ENCODE measurements at places on chromosomes 1 and 21.
A peak's percentile ranks its signal among the peaks of the same experiment; 100 is the strongest.

DNA sequence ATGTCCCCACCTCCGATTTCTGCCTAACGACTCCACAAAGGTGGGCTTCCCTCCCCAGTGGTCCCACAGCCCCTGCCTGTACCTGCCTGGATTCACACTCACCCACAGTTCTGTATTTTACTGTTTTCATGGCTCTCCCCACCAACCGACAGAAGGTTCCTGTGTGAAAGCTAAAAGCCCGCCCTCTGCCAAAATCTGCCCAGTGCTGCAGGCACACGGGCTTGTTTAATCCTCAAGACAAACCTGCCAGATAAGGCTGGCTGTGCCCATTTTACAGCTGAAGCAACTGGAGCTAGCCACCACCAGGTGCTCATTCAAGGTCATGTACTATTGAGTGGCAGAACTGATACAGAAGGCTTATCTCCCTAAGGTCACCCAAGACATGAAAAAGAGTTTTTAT, 114.5 kb downstream of the HIVEP3 start:
- DNase-seq: no peak

DNA sequence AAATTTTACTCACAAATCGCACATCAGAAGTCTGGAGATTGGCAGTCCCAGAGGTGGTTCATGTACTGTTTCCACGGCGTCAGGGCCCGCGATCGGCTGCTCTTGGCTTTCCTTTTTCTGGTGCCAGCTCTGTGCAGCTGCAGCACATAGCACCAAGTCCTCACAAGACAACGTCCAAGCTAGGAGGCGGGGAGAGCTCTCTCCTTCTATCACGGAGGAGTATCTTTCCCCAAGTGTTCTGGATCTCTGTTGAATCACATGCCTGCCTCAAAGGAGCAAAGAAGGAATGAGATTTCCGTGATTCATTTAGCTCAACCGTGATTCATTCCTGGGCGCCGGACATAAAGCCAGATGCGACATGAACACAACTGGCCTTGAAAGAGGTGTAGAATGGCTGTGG, 25.5 kb downstream of the MT1HL1 start:
- DNase-seq: no peak

DNA sequence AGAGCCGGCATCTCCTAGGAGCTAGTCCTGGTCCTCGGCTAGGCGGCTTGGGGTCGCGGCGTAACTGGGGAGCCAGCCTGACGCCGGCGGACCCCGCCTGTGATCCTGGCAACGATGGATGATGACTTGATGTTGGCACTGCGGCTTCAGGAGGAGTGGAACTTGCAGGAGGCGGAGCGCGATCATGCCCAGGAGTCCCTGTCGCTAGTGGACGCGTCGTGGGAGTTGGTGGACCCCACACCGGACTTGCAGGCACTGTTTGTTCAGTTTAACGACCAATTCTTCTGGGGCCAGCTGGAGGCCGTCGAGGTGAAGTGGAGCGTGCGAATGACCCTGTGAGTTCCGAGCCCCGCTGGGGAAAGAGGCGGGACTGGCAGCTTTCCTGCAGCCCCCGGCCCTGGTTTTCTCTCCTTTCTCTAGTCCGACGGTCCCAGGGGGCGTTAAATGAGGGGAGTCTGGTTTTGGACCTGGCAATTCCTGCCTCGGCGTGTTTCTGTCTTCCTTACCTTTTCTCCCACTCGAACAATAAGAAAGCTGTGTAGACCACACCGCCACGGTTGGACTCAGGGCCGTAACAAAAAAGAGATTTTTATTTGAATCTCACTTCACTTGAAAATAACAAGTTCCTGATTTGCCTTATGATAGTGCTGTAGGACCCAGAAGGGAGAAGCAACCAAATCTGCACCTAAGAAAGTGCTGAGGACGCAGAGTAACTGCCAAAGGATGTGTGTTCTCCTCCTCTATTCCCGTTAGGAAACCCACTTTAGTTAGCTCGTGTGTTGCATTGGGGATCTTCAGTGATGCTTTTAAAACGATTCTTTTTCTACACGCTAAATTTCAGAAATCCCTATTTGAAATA, at the start of gene SPRTN:
Gene SPRTN (plus strand): TSS at position 24 of the 859 bp plus-strand sequence. CDS start 91 bp downstream, at position 115.
- no peak for DNase-seq

GRCh38 chr1:76237211-76237610, 162.7 kb downstream of the ST6GALNAC3 start:
- no peak for DNase-seq

DNA sequence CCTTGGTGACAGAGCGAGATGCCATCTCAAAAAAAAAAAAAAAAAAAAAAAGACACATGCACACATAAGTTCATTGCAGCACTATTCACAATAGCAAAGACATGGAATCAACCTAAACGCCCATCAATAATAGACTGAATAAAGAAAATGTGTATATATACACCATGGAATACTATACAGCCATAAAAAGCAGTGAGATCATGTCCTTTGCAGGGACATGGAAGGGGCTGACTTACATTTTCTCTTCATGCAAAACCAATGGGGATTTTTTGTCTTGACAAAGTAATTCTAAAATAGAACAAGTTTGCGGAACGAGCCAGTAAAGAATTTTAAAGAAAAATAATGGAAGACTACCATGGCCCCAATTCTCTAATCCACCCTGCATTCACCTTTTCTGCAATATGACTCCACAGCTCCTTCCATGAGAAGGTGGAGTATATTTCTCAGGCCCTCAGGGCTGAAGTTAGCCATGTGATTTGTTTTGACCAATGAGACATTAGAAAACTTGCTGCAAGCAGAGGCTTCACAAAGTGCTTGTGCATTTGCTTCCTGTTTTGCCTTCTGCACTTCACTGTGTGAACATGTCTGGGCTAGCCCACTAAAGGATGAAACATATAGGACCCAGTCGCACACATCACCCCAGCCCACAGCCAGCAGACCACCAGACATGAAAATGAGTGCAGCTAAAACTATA, 78.8 kb upstream of the NR5A2 start:
- no peak for DNase-seq

DNA sequence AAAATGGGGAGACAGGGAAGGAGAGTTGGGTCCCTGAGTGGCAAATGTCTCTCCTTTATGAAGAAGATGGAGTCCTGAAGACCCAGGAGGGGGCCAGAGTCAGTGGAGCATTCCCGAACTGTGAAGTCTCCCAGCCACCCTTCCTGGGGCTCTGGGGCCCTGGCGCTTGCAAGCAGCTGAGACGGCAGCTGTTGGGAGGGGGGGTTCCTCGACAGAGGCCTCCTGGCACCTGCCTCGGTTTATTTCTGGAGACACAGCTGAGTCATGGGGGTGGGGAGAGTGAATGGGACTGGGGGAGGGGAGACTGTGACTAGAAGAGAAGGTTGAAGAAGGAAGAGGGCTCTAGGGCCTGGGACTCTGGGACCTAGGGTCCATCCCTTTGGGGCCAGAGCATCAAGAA, 14.0 kb downstream of the NES start:
- no peak for DNase-seq

GRCh38 chr1:175472464-175472863, 270.9 kb downstream of the TNR start:
- DNase-seq: no peak

DNA sequence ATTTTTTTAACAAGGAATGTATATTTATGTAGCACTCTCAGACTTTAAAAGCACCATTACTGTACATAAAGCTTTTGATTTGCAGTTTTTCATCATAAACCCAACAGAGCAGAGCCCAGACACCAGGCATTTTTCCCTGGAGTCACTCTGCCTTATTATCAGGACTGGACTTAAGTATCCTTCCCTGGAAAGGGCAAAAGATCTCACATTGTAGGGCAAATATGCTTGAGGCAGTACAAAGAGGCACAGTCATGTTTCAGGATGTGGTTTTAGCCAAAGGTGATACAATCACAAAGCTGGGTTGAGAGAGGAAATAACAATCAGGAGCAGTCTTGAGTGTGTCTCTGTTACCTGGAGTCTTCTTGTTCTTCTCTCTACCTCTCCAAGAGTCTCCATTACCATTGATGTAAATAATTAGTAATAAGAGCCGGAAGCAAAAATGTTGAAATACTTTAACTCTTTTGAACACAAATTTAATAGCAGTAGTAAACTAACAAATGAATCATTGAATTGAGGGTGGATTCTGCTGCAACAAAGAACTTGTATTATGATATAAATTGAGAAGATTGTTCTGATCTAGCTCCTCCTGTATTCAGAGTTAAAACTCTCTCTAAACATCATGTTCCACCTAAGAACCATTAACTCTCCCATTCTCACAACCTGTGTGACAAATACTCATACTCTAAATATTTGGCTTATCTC, 160.5 kb downstream of the LTN1 start:
- DNase-seq: no peak

- no peak for DNase-seq
Observed at GRCh38 chr1:87450615-87451209, 122.0 kb downstream of the LMO4 start.

DNA sequence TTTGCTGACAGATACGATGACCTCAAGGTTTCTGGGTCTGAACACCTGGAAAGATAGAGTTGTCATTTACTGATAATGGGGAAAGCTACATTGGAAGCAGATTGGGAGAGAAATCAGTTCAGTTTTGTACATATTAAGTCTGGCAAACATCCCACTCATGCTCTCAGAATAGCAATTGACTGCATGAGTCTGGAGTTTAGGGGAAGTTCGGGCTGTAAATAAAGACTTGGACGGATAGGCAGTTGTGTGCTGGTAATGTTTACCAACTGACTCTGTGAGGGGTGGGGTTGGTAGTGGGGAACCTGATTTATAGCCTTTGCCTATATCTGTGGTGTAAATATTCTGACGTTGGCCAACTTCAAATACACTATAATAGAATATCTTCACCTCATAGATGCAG, 4.0 kb downstream of the H6PD start:
- no peak for DNase-seq

GRCh38 chr1:4462831-4463484, 191.5 kb upstream of the AJAP1 start:
- no peak for DNase-seq

- no peak for DNase-seq
Observed at GRCh38 chr1:197621761-197622160, 153.5 kb downstream of the DENND1B start.

- DNase-seq: no peak
Observed at GRCh38 chr1:173330149-173330951, 123.2 kb upstream of the TNFSF4 start.

DNA sequence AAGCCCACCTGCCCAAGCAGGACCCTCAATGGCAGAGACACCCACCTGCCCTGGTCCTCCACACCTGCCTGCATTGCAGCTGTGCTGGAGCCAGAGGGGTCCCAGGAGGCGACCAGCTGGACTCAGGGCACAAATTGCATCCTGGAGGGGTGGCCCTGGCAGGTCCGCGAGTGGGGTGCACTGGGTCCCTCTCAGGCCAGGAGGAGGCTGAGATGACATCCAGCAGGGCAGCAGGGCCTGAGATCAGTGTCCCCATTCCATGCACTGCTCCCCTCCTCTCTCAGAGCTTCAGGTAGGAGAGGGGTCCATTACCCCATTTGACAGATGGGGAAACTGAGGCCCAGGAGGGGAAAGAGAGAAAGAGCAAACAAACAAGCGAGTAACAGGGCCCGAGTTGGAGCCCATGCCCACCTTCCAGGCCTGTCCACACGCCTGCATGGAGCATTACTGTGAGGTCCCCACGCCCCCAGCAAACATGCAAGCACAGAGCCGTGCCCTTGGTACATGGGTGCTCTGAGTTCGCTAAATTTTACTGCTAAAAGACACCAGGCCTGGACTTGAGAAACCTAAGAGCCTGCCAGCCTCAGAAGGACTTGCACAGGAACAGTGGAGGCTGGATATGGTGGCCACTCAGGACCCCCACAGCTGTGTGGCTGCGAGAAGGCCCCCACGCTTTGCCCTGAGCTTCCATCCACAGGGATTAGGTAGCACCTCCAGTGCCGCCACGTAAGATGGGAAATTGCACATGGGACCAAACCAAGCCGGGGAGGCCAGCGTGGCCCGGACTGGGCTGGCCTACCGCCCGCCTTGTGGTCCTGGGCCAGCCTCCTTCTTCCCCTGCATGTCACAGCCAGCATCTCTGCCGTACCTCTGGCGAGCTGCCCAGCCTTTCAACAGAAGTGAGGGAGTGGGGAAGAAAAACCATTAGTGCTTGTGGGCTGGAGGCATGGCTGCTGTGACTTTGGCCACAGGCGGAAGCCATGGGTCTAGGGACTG, 7.4 kb downstream of the WNT3A start:
- DNase-seq: no peak

DNA sequence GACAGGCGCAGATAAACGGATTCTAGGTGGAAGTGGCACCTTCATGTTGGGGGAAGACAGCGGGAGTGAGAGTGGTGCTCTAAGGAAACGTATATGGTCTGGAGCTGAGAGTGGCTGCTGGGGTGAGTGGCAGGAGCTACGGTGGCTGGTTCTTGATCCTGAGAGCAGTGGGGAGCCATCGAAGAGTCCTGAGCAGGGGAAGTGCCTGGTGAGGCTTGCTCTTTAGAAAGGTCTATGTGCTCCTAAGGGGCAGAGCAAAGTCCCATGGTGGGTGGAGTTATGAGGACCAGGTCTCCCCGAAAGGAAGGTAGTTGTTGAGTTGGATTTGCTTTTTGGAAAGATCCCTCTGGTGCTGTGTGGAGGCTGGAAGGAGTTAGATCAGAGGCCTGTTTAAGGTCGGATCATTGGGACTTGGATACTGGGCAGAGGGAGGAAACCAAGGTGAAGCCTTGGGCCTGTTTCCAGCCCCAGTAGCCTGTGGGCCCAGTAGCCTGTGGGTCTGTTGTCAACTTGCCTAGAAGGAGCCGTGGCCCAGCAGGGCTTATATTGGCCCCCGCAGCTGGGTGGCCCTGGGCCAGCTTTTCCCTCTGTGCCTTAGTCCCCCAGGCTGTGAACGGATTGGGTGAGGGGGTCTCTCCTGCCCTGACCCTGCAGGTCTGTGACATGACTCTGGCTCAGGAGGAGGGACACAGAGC, 33.0 kb downstream of the ACOT11 start:
- no peak for DNase-seq

GRCh38 chr1:2645143-2645542, 12.3 kb upstream of the MMEL1 start:
- no peak for DNase-seq

- peak; percentile 40 for DNase-seq
Observed at GRCh38 chr1:66214901-66215300, 319.1 kb upstream of the SGIP1 start.

GRCh38 chr21:42542196-42542595, 28.5 kb downstream of the SLC37A1 start:
- no peak for DNase-seq

DNA sequence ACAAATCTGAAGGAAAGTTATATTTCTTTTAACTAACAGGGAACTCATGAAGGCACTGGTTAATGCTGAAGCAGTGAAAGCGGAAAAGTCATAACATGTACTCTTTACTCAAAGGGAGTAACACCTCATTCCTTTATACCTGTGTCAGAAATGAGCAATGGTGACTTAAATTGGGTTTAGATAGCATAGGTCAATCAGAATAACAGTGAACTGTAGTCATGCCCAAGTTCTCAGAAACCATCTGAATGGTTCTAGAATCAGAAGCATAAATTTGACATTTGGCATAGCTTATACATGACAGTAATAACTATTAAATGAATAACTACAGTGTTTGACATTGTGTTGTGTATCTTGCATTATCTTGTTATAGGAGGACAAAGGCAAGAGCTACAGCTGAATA, 382.0 kb downstream of the NUF2 start:
- no peak for DNase-seq

DNA sequence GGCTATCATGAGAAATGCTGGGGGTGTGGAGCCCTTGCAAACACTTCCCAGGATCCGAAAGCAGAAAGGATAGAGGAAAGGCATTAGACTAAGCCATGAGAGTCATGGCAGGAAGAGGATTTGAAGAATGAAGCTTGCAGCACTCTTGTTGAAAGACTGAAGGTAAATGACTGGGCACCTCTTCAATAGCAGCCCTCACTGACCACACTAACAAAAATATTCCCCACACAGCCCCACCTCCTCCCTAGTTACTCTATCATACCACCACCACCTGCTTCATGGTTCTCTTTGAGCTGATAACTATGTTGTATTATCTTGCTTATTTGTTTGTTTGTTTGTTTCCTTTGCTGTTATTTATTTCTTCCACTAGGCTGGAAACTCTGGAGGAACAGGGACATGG, 13.2 kb upstream of the ATP1A1 start:
- no peak for DNase-seq
